ENCODE measurements at places on chromosomes 2 and 18.
A peak's percentile ranks its signal among the peaks of the same experiment; 100 is the strongest.

DNA sequence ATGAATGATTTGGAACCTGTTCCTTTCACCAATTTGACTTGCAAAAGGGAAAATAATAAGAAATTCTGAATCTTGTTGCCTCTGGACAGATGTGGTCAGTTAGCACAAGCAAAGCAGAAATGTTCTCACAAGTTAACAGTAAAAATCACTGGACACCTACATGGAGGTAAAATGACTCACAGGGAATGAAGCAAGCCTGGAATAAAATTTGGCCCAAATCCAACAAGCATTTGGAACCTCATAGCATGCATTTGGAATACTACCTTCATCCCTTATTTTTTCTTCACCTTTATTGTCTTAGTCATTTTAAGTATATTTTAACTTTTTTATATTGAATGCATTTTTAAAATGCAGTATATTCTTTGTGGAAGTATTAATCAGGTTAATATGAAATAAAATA is 602.9 kb downstream of the ARHGAP15 start:
- DNase-seq: no peak

DNA sequence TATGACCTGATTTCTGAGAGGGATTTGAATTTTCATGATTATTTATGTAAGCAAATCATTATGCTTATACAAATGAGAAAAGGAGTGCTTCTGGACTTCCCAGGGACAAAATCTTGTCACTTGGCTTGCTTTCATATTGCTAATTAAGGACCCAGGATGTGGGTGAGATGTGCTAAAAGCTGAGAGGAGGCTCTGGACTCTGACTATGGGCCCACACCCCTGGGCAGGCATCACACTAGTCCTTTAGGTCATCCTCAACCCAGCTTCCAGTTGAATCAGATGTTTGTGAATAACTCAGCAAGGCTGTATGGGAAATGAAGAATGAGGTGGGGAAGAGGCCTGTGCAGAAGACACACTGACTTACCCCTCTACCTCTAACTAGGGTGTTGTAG is 11.9 kb downstream of the IL1B start:
- no peak for DNase-seq

- DNase-seq: no peak
Observed at GRCh38 chr18:73752546-73752945, 395.1 kb downstream of the FBXO15 start.

GRCh38 chr2:181396256-181397123 is 60.7 kb upstream of the ITGA4 start:
- no peak for DNase-seq

GRCh38 chr2:164677733-164678132 is 56.5 kb upstream of the GRB14 start:
- no peak for DNase-seq

GRCh38 chr2:239692362-239692851 is 291.6 kb upstream of the HDAC4 start:
- DNase-seq: no peak

GRCh38 chr2:159050426-159050825 is 82.0 kb downstream of the TANC1 start:
- no peak for DNase-seq

- no peak for DNase-seq
Observed at GRCh38 chr2:134175834-134176233, 78.0 kb upstream of the MGAT5 start.

GRCh38 chr2:160465406-160465805 is 28.2 kb downstream of the RBMS1 start:
- DNase-seq: no peak

- no peak for DNase-seq
Observed at GRCh38 chr2:105307550-105307949, 22.0 kb downstream of the TGFBRAP1 start.

DNA sequence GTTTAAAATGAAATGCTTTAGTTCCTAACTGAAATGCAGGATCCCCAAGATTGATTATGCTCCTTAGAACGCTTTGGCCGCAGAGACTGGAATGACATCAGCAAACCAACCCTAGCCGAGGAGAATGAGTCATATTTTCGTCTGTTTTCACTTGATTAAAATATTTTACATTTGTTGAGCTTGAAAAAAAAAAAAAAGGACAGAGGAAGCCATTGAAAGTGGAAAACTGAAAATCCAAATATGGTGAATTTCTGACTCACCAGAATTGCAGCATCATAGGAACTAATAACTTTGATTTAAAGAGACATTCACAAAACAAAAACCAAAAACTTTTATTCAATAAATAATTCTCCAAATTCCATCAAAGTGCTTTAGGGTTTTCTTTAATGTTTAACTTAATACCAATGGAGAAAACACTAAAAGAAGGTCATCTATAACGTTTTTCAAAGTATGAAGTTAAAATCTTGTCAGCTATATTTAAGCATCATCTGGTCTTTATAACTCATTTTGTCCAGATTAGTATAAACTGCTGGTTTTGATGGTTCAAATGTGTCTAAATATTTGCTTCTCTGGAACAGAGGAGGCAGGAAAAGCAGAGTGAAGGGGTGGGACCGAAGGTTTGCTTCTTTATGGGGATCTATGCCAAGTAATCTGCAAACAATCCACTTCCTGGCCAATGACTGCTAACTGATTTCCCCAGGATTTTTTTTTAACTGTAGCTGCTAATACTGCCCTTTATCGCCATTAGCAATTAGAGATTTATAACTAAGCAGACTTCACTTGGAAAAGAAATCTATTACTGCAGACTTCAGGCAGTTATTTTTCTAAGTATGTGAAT is 30.9 kb upstream of the COL5A2 start:
- no peak for DNase-seq

- no peak for DNase-seq
Observed at GRCh38 chr2:8159966-8160603, 521.8 kb upstream of the ID2 start.

DNA sequence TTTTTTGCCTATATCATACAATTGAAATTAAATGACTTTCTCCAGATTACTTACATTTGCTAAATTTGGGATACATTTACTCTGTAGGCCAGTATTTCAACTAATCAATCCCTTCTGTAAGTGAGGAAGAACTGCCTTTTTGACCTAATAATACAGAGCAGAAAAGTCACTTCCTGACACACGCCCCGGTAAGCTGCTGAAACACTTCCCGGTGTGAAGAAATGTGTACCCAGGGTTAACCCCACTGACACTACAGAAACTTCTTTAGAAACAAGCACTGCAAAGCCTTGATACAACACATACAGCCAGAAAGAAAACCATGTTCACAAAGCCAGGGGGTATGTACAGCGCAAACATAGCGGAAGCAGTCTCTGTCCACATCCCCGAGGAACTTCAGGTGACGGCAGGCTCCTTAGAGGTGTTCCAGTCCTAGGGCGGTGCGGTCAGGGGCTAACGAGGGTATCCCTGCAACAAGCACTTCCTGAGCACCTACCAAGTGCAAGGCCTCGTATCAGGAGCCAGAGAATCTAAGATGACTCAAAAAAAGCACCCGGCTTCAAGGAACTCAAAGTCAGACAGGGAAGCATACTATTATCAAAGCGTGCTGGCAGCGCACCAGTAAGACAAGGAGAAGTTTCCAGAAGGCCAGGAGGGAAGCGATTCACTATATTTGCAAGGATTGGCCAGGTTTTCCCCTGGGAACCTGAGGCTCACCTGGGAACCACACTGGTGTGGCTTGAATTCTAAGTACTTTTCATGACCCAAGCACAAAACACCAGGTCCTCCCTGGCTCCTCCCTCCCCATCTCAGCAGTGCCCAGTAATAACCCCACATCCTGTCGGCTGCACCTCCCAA is 46.6 kb downstream of the ZNF516 start:
- peak; percentile 41 for DNase-seq

- DNase-seq: no peak
Observed at GRCh38 chr2:7868836-7869235, 813.0 kb upstream of the ID2 start.

DNA sequence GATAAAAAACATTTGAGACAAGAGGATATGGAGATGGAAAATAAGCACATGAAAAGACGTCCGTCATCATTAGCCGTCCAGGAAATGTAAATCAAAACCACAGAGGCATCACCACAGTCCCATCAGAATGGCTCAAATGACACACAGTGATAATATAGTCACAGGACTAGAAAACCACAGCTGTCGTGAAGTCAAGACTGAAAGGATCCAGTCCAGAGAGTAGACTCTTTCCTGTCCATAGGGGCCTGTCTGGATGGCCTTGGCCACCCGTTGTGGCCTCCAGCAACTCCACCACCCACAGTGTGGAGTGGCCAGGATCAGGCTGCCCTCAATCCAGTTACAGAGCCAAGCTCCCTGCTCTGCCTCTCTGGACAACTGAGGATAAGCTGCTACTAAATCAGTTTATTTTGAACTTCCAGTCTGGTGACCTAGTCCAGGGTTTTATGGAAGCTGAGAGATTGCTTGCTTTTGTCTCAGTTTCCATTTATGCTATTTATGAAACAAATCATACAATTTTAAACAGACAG is 60.4 kb downstream of the RHOB start:
- DNase-seq: no peak

- DNase-seq: no peak
Observed at GRCh38 chr2:21281791-21282514, 158.2 kb downstream of the TDRD15 start.

- DNase-seq: no peak
Observed at GRCh38 chr2:98556344-98557033, 51.8 kb downstream of the COA5 start.

- DNase-seq: no peak
Observed at GRCh38 chr18:62954366-62954765, 239.0 kb downstream of the PHLPP1 start.

DNA sequence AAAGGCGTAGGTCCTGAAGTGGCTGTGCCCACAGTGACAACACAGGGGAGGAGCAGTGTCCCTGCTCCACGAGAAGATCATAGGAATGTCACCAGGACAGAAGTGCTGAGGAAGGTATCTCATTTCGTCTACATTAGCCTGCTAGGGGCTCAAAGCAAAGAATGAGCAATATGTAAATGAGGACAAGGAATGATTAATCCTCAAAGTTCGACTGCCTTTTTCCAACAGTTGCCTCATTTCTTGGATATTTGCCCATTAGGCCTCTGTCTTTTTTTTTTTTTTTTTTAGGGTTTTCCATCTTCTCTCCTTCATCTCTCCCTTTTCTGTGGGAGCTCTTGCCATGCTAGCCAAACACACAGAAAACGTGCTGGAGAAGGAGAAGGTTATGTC is 105.2 kb upstream of the ARHGAP28 start:
- DNase-seq: no peak

GRCh38 chr2:126835831-126836230 is 62.9 kb upstream of the TEX51 start:
- DNase-seq: no peak

DNA sequence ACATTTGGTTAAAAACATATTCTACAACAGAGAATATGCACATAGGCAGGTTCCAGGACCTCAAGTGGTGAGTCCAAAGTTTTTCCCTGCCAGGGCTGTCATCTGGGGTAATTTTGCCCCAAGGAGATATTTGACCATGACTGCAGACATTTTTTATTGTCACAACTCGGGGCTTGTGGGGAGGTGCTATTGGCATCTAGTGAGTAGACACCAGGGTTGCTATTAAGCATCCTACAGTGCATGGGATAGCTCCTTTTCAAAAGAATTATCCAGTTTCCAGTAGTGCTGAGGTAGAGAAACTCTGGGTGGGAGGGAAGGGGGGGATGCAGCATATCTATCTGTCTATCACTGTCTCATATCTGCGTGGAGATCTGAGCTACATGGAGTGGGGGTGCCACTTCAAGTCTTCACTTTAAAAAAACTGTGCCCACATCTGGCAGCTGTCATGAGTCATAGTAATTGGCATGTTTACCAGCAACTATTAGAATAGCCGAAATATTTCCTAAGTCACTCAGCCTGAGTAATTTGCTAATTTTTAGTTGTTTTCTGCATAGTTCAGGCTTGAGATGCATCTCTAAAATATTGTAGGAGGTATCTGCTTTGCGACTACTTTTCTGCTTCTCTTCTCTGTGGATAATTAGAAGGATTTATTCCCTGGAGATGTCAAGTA is 254.0 kb upstream of the RBMS1 start:
- DNase-seq: no peak

DNA sequence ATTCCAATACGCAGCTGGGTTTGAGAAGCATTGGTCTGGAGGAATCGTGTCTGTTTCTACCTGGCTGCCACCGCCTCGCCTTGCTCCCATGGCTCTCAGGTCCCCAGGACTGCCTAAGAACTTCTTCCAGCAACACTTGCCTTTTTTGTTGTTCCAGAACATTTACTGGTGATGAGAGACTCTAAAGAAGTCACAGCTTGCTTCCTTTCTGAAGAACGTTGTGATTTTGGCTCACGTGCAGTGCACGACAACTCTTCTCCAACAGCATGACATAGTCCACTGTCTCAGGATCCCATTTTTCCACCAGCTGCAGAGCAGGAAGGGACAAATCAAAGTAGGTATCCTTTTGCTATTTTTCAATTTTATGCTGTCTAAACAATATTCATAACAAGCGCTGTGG is 940.9 kb downstream of the SLC4A3 start:
- DNase-seq: no peak

DNA sequence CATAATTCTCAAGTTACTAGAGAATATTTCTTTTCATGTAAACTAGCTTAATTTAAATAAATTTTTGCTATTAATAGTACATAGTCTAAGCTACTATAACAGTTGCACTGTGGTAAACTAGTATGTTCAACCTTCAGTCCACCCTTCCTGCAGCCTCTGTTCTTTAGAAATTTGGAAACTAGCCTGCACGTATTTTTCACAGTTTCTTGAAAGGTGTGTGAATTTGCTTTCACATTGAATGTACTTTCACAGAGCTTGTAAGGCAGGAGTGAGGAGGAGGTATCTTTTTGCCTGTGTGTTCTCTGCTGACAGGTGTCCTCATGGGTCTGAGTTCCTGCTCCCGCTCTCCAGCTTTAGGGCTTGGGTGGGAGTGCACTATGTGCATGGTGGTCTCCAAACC is 117.5 kb downstream of the ATP9B start:
- no peak for DNase-seq

GRCh38 chr2:127358044-127358443 is 29.7 kb downstream of the MAP3K2 start:
- DNase-seq: no peak

GRCh38 chr2:30450025-30450424 is 3.0 kb downstream of the LCLAT1 start:
- no peak for DNase-seq

GRCh38 chr2:237968048-237968862 is 1.4 kb downstream of the UBE2F start:
- DNase-seq: no peak

DNA sequence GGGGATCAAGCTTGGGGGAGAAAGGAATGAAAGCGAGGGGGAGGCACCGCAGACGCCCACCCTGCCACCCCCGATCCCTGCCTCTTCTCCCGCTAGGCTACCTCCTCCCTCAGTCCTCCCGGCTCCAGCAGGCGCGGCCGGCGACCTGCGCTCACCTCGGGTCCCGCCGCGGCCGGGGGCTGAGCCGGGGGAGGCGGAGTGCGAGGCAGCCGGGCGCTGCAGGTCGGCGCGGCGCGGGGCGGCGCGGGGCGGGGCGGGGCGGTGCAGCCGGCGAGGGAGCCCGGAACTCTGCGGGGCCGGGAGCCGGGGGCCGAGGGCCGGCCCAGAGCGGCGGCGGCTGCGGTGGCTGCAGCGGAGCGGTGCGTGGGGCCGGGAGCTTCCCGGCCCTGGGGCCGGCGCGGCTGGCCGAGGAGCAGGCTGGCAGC is 477 bp downstream of the ACVR1 start:
- peak; percentile 82 for DNase-seq

GRCh38 chr2:102442967-102443828 is 20.2 kb downstream of the IL18RAP start:
- DNase-seq: no peak

- no peak for DNase-seq
Observed at GRCh38 chr2:177740700-177741099, 331.9 kb downstream of the PDE11A start.

GRCh38 chr2:138718405-138718804 is 61.8 kb downstream of the NXPH2 start:
- DNase-seq: no peak

Data from activated CD8-positive, alpha-beta memory T cell treated with anti-CD3 and anti-CD28 coated beads, Interleukin-2, amount 50 U/mL, for 48 hours (primary cell).